ENCODE measurements at places on chromosomes 5 and 9.

GRCh38 chr5:76372323-76373054 lies 30.6 kb upstream of the IQGAP2 start:
- DNase-seq: no peak

- no peak for DNase-seq
These were observed 92.0 kb downstream of the SNCAIP start for GRCh38 chr5:122404018-122404417.

GRCh38 chr5:129996896-129997295 lies 92.6 kb downstream of the CHSY3 start:
- no peak for DNase-seq

DNA sequence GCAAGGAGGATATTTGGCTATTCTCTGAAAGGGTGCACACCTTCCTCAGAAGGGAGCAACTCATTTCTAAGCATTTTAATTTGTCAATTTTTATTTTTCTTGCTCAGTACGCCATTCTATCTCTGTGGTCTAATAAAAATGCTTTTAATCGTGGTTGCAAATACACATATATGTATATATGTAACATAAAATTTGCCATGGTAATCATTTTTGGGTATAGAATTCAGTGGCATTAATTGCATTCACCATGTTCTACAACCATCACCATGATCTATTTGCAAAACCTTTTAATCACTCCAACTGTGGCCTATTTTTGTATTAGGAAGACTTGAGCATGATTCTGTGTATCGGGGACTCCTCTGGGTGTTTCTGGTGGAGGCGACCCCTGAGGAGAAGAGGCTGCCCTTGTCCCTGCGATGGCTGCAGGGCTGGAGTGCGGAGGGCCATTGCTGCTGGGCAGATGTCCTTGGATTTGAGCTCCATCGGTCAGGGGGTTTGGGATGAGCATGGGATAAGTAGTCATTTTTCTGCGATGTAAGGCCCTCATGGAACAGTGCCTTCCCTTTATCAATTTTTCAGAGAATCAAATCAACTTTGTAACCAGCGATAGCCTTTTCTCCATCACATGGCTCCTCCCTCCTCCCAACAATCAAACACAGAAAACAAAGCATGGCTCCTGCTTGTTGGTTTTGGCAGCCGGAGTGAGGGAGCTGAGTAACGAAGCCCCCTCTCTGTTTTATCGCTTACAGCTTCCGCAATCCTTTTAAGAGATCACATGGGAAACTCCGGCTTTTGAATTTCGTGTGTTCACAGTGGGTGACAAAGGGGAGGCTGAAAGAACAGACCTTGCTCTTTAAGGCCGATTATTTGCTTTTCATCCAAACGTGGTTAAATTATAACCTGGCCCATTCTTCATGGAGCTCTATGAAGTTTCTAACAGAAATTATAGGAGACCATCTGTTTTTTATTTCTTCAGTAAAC lies 187.3 kb downstream of the TENT4A start:
- no peak for DNase-seq

- no peak for DNase-seq
These were observed 87.5 kb downstream of the TTC39B start for GRCh38 chr9:15219546-15219945.

DNA sequence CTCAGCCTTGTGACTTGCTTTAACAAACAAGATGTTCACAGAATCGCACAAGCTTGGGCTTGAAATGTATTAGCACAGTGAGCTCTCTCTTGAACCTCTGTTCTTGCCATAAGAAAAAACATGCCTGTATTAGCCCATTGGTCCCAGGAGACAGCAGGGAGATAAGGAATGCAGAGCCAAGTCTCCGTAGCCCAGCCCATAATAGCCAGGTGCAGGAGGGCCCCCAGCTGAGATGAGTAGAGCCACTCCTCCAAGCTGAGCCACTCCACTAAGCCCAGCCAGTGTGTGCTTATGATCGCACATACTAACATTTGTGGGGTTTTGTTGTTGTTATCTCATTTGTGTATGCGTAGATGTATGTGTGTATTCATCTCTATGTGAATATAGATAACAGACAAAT lies 21.6 kb upstream of the SVEP1 start:
- DNase-seq: no peak

DNA sequence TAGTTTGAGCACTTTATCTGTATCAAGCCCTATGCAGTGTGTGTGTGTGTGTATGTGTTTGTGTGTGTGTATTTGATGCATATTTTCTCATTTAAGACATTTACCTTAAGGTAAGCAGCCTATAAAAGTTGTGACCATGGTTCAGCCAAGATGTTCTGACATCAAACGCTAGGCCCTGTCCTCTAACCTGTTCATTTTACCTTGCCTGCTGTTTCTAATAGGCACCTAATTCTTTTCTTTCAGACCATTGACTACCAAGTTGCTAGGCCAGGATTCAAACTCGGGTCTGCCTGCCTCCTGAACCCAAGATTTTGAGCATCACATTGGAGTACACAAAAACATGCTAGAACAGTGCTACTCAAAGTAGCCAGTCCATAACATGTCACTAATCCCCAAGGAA lies 274.5 kb downstream of the PLK2 start:
- DNase-seq: no peak

GRCh38 chr9:100204796-100205195 lies 105.8 kb downstream of the INVS start:
- no peak for DNase-seq

GRCh38 chr5:135091286-135091685 lies 57.3 kb upstream of the PITX1 start:
- DNase-seq: no peak

DNA sequence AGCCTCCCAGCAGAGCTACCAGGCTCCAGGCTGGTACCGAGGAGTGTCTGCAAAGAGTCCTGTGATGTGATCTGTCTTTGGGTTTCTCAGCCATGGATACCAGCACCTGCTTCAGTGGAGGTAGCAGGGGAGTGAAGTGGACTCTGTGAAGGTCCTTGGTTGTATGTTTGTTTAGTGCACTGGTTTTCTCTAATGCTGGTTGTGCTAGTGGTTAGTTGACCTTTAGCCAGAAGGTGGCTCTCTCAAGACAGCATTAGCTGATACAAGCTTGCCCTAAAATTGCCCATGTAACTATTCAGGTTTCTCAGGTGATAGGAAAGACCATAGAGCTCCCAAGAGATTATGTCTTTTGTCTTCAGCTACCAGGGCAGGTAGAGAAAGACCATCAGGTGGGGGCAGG lies 87.2 kb downstream of the MTAP start:
- no peak for DNase-seq

- no peak for DNase-seq
These were observed 21.5 kb upstream of the GPR21 start for GRCh38 chr9:123011878-123012528.

- DNase-seq: no peak
These were observed 21.1 kb downstream of the ECPAS start for GRCh38 chr9:111463048-111463447.

DNA sequence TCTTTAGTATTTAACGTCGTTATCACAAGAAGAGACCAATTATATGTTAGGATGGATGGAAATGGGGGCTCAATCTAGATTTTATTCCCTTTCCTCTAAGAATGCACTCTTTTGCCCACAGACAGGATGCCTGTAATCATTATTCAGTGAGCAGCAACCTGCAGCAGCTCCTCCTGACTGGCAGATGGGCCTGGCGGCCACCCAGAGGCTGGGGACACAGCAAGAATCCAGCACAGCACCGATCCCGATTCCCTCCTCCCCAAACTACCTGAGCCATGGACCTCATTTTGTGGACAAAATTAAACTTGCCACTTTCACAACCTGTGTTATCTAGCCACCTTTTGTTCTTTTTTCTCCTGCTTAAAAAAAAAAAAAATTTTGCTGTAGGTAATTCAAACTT lies 101.0 kb downstream of the USP20 start:
- DNase-seq: no peak

DNA sequence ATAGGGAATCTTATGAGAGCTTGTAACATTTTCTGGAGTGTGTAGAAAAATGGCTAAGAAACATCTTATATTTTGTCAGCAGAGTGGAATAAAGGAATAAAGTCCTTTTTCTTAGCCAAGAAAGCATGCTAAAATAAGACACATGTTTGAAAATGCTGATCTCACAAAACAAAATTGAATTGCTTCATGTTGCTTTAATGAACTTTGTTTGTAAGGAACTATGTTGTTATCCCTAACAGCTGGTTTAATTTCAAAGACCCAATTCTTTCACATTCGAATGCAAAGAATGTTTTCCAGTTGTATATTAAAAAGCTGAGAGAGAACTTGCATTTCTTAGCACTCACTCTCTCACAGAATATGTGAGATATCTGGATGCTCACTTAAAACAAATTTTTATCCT lies 107.6 kb downstream of the MUSK start:
- DNase-seq: no peak

DNA sequence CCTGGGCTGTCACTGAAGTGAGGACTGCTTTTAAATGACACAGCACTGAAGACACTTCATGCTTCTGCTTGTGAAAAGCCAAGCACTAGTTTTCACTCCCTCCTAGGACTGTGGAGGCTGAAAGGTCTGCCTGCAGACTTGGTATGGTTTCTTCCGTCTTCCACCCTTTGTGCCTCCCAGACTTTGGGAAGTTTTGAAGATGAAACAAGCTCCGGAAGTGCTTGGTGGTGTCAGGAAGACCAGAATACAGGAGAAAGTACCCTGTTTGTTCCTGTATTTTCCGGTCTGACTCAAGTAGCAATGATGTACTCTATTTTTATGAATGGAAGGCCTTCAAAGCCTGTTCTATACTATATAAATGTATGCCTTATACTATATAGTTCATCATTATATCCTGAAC lies 222.7 kb downstream of the PDZD2 start:
- no peak for DNase-seq

DNA sequence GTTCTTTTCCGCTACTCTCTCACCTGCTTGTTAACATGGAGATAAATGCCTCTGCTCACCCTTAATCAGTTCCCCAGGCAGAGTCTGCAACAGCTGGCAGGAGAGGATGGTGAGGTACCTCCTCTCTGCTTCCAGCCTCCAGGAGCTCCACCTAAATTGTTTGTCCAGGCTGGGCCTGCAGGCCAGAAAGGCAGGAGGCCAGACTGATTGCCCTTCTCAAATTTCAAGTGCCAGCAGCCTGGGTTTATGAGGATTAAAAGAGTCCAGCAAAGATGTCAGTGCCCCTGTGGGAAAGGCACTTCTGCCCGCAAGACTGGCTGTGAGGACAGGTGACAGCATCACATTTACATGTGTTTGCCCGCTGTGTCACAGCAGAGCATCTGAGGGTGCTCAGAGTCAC lies 19.8 kb downstream of the CORO2A start:
- no peak for DNase-seq
